Stimulated activated CD8-positive, alpha-beta memory T cell treated with anti-CD3 and anti-CD28 coated beads, Interleukin-4, amount 100 ng/mL, for 4 hours (primary cell): ENCODE measurements at places on chromosomes 2 and 18.

- DNase-seq: no peak
These were observed 28.0 kb upstream of the SLC35F6 start for GRCh38 chr2:26735883-26736588.

DNA sequence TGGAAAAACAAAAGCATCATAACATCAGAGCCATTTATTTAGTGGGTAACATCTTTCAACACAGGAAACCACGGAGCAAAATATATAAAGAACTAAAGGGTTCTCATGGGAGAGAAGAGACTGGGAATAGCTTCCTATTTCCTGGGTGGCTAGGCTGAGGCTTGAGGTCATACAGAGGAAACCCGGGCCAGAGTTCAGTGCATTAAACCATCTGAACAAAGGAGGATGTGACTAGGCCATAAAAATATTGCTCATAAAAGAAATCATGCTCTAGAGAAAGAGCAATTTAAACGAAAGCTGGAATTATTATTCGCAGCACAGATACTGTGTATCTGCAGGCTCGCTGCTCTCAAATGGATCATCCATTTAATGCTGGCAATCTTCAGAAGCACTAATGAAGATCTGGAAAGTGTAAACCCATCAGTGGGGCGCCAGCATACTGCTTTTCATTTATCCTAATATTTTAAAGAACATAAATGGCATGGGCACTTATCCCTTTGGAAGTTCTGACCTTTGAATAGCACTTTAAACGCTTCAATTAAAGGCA is 83.3 kb downstream of the GALNT14 start:
- DNase-seq: no peak

GRCh38 chr2:43225788-43226557 is 433 bp downstream of the ZFP36L2 start:
- DNase-seq: no peak

- DNase-seq: no peak
These were observed 39.2 kb upstream of the KIDINS220 start for GRCh38 chr2:8876628-8877027.

DNA sequence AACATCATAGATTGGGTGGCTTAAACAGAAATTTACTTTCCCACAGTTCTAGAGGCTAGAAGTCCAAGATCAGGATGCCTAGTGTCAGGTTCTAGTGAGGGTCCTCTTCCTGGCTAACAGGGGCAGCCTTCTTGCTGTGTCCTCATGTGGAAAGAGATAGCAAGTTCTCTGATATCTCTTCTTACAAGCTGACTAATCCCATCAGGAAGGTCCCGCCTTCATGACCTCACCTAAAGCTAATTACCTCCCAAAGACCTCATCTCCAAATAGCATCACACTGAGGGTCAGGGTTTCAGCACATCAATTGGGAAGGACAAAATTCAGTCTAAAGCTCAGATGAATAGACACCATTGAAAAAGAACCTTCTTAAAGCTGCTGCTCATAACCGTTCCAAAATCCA is 22.9 kb downstream of the ACVR1 start:
- no peak for DNase-seq

- no peak for DNase-seq
These were observed 148.1 kb downstream of the TMEM163 start for GRCh38 chr2:134570676-134571075.

- no peak for DNase-seq
These were observed 78.3 kb upstream of the MAP4K4 start for GRCh38 chr2:101619191-101619591.

- DNase-seq: no peak
These were observed 157.0 kb upstream of the CBLN2 start for GRCh38 chr18:72700961-72701710.

DNA sequence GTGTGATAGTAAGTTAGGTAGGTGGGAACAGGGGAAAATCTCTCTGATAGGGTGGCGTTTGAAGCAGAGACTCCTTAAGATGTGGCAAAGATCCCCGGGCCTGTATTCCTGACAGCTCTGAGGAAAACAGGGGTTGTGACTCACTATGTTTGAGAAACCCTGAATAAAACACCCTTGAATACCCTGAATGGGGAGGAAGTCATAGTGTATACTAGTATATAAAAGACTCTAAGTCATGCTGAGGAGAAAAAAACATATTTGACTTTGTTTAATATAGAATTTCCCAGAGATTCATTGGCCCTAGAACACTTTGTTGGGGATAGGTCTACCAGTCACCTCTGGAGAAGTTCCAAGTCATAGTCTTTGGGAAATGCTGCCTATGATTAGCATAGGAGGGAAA is 590.9 kb downstream of the IRS1 start:
- DNase-seq: no peak

DNA sequence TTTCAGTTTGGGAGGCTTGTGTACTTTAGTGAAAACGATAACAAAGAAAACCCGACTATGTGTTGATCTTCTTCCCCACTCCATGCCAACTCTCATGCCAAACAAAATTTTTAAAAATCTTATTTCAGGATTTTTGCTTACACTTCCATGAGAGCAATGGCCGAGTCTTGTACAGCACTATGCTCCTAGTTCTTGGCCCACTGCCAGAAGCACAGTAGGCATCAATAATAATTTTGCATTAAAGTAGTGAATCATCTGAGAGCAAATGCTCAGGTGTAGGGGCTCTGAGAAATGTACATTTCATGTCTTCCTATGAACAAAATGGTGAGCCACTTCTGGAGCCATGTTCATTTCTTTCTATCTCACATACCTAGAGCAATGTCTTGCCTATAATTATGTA is 62.2 kb downstream of the MAP3K19 start:
- DNase-seq: no peak

GRCh38 chr2:217254111-217254510 is 394.2 kb upstream of the TNP1 start:
- no peak for DNase-seq

- no peak for DNase-seq
These were observed 1.1 kb upstream of the KCNIP3 start for GRCh38 chr2:95296011-95296410.

- no peak for DNase-seq
These were observed 25.5 kb downstream of the REEP1 start for GRCh38 chr2:86311879-86312278.

DNA sequence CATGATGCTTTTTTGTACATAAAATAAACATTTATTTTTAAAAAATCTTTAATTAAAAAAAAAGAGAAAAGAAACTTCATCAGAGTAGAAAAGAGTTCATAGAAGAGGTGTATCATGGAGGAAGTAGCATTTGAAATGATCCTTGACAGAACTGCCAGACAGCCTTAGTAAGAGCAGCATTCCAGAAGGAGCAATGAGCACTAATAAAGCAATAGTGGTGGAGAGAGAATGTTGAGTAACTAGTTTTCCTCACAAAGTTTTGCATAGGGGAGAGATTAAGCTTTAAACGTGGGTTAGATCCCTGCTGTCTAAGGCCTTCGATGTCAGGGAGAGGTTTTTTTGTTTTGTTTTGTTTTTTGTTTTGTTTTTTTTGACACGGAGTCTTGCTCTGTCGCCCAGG is 29.8 kb upstream of the METTL21A start:
- DNase-seq: no peak

DNA sequence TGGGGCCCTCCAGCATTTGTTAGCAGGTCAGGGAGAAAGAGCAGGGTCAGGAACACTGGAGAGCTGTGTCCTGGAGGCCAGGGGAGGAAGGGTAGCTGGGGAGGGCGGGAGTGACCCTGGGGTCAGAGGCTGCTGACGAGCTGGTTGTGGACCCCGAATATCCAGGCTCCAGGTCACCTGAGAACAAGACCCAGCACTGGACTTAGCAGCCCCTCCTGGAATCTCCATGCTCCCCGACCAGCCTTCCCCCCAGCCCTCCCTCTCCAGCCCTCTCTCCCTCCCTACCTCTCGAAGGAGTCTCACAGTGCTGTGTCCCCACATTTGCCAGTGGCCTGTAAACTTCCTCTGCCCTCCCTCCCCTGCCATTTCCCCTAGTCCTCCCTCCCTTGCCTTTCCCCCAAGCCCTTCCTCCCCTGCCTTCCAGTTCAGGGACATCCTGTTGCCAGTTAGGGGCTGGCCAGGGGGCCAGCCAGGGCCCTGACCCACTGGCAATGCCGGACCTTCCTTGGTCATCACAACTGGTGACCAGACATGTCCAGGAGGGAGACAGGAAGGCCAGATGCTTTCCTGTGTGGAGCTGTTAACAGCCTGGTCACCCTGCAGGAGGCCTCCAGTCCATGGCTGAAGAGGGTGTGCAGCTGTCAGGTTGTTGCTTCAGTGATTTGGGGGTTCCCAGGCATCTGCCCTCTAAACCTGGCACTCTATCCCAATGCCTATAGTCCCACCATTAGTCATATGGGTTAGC is 50.0 kb upstream of the FAHD2A start:
- no peak for DNase-seq

GRCh38 chr2:205245001-205245400 is 437.3 kb upstream of the NRP2 start:
- no peak for DNase-seq

GRCh38 chr2:156332284-156332533 is 312 bp downstream of the NR4A2 start:
- no peak for DNase-seq

DNA sequence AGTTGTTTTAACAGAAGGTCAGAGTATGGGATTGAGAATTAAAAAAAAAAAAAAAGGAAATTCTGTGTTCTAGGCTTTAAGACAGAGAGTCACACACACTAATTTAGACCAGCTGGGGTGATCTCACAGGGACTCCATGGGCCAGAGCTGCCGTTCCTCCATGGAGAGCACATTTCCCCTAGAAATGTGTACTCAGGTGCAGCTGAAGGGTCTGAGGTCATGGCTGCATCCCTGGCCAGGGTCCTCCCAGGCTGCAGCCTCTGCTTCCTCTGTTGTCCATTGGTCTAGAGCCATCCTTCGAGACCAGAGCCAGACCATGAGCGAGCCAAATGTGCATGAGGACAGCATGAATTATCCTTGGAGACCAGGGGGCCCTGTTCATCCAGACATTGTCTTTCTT is 190.1 kb upstream of the TNP1 start:
- no peak for DNase-seq

- no peak for DNase-seq
These were observed 49.9 kb downstream of the RAB31 start for GRCh38 chr18:9757827-9758621.

GRCh38 chr2:220533485-220533884 is 906.1 kb downstream of the SLC4A3 start:
- DNase-seq: no peak

GRCh38 chr2:215590010-215590745 is 154.3 kb upstream of the FN1 start:
- DNase-seq: no peak

DNA sequence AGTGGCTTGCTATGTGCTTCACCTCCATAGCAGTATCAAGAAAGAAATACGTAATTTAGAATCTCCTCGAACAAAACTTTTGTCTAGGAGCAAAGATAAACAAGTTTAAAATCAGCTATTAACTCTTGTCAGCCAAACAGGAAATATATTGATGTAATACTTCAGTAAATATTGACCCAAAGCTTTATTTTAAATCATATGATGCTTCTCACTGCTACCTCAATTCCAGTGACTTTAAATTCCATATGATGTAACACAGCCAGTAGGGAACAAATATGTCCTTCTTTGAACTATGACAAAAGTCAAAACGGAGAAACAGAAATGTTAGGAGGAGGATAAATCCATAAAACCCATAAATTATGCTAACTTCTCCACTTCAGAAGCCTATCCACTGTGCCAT is 7.2 kb downstream of the RNF103 start:
- DNase-seq: no peak

DNA sequence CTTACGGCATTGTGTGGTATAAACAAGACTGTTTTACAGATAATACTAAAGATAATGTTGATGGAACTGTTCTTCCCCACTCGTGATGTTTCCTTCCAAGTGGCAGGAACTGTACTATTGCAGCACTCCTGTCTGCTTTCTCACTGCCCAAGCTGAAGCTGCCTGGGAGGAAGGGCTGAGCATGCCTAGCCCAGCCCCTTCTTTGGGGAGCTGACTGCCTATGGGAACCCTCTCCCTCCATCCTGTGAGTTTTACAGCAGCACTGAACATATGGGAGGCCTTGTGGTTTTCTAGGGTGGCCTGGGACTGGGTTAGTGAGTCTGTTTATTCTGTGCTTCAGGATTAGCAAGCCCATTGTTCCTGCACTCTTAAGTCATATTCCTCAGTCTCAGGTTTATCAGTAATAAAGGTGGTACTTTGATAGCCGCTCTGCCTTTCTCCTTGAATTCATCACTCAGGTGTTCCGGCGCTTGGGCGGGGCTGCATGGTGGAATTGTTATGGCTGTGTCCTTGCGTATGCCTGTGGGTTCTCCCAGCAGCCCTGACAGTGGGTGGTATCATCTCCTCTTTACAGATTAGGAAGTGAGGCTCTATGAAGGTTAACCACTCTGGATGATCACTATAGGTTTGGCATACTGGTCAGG is 379.7 kb downstream of the PTPRM start:
- DNase-seq: no peak

DNA sequence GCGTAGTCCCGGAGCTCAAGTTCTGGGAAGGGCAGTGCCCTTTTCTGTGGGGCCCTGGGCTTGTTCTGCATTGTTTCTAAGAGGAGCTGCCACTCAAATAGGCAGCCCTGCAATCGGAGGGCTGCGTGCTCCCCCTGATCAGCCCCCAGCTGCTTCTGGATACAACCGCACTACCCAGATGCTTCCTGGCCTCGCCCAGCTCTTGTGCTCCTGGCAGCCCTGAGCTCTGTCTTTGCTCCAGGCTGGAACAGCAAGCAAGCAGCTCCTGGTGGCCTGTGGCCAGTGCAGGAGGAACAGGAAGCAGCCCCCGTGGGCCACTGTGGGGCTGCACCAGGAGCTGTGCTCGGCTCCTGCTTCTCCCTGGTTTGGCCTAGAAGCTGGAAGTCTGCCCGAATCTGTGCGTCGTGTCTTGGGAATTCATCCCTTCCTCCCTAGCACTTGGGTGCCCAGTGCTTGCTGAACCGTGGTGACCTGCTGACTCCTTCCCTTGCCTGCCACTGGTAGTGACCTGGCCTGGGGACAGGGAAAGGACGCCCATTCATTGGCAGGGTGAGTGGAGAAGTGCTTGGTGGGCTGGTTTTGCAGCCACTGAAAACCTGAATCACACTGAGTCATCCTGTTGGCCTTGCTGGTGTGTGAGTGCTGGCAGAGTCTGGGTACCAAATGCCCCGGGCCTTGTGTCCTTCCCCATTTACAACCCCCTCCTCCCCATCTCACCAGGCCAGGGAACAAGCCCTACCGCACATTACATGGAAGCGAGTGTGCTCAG is 27.3 kb upstream of the NTSR2 start:
- no peak for DNase-seq

DNA sequence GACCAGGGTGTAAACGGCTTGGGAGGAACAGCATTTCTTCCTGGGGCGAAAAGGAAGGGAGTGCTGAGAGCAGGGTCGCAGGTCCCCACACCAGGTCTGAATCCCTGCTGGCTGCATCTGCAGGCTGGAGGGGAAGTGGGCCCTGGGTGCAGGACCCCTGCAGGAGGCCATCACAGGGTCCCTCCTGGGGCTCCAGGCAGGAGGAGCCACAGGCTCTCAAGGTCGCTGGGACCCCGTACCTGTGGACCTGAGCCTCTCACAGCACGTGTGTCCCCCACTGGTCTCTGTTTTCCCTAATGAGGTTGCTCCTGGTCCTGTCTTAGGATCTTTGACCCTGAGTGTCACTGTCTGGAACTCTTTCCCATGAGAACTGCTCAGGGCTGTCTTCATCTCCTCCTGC is 147.8 kb upstream of the ZNF236 start:
- no peak for DNase-seq

- no peak for DNase-seq
These were observed 105.7 kb upstream of the RASGRP3 start for GRCh38 chr2:33370636-33371265.
